Stimulated activated CD4-positive, alpha-beta T cell treated with anti-CD3 and anti-CD28 coated beads, Interleukin-1b, Interleukin-23, amount 100 ng/mL, for 4 hours (primary cell): ENCODE measurements at places on chromosomes 7 and 10.

GRCh38 chr10:15856328-15857015 lies 3.8 kb downstream of the MINDY3 start:
- DNase-seq = no peak

DNA sequence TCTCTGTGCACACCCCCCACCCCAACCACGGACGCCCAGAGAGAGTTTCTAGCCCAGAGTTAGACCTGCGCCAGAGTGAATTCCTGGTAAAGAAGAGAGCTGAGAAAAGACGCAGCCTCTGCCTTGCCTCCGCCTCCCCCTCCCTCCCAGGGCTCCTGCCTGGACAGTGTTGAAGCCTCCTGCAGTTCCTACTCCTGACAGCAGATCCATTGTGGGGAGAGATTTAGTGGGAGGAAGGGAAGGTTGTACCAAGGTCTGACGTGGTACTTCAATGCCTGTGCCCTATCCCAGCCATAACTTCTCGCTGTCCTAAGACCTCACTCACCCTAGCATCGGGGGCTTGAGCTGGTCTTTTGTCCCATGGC lies 952 bp downstream of the SRRM3 start:
- DNase-seq = no peak

- no peak for DNase-seq
Observed at GRCh38 chr10:75974080-75974479, 542.7 kb downstream of the LRMDA start.

DNA sequence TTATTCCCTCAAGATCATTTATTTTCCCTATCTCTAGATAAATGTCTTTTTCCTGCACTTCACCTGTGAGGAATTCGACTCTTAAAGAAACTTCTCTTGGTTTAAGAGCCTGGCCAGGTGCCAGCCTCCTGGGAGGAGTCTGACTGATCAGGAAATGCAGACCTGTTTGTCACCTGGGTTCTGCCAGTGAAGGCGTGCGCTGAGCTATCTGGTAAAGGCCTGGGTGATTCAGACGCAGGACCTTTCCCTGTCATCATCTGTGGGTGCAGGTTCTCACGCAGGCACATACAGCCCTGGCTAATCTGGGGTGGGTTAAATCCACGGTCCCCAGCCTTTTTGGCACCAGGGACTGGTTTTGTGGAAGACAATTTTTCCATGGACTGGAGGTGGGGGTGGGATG lies 65.3 kb upstream of the AQP1 start:
- no peak for DNase-seq

- no peak for DNase-seq
Observed at GRCh38 chr10:121616291-121616690, 18.0 kb upstream of the FGFR2 start.

DNA sequence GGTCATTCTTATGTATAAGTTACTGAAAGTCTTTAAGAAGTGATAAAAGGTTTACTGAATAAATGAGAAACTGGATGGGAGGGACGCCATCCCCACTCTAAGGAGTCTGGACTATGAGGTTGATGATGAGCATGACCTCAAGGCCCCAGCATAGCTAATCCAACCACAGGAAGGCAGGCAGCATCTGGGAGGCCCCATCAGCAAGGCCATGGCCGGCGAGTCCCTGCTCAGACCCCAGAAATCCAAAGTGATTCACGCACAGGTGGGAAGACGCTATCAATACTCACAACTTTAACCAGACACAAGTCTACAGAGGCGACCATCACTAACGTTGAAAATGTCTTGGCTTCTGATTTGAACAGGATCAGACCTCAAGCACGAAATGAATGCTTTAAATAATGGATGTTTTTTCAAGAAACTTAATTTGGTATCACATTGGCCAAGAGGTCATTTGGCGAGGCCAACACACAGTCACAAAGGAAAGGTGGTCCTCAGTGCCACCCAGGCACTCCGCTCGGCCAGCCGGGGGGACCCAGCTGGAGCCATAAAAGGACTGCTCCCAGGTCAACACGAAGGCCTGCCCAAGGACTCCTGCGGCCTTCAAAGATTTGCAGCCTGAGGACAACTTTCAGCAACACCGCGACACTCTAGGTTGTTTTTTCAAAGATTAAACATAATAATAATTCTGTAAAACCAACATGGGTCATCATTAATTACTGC lies 228.5 kb downstream of the PTPRN2 start:
- DNase-seq = no peak

- DNase-seq = no peak
Observed at GRCh38 chr7:17158261-17158660, 140.2 kb upstream of the AHR start.

DNA sequence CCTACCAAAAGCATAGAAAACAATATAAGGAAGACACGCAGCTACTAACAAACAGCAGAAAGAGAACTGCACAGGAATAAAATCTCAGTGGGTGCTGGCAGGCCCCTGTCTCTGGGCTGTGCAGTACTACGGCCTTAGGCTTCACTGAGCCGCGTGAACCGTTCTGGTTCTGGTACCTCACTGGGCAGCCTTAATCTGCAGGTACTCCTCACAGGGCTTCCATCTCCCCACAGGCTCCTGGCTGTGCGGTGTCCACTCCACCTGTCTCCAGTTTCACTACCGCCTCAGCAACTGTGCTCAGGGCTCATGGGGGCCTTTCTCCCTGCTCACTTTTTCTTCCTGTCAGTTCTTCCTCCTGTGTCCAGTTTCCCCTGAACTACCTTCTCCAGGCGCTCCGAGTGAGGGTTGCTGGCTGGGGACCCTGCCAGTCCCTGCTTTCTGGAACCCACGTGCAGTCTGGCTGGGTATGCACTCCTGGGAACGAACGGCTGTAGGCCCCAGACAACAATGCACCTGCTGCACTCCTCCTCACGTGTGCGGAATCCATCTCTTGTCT lies 75.7 kb downstream of the VIPR2 start:
- no peak for DNase-seq

DNA sequence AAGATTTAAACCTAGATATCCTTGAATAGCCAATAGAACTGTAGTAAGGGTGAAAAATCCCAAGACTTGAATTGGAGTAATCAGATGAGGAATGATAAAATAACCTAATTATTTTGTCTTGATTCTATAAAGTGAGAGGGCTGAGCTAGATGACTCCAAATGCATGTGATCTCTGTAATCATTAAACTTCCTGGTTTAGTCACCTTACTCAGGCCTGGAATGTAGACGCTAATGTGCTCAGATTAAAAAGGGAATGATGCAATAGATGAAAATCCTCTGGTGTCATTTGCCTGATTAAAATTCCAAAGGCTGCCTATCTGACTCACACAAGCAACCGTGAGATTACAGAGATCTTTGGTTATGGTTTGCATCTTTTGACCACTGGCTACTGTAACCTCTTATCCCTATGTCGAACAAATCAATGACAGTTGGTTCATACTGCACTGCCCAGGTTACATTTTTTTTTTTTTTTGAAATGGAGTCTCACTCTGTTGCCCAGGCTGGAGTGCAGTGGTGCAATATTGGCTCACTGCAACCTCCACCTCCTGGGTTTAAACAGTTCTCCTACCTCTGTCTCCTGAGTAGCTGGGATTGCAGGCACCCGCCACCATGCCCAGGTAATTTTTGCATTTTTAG lies 2.9 kb upstream of the HKDC1 start:
- no peak for DNase-seq

DNA sequence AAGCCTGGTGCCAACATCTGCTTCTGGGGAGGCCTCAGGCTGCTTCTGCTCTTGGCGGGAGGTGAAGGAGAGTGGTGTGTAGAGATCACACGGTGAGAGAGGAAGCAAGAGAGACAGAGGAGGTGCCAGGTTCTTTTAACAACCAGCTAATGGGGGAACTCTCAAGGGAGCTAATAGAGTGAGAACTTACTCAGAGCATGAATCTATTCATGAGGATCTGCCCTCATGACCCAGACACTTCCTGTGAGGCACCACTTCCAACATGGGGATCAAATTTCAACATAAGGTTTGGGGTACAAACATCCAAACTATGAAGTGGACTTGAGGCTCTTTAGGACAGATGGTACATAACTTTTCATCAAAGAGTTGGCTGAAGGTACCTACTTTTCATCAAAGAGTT lies 5.1 kb upstream of the ZNF32 start:
- DNase-seq = no peak

- no peak for DNase-seq
Observed at GRCh38 chr7:45643630-45644029, 69.5 kb downstream of the ADCY1 start.

- DNase-seq = no peak
Observed at GRCh38 chr10:113060201-113061053, 110.4 kb downstream of the TCF7L2 start.

DNA sequence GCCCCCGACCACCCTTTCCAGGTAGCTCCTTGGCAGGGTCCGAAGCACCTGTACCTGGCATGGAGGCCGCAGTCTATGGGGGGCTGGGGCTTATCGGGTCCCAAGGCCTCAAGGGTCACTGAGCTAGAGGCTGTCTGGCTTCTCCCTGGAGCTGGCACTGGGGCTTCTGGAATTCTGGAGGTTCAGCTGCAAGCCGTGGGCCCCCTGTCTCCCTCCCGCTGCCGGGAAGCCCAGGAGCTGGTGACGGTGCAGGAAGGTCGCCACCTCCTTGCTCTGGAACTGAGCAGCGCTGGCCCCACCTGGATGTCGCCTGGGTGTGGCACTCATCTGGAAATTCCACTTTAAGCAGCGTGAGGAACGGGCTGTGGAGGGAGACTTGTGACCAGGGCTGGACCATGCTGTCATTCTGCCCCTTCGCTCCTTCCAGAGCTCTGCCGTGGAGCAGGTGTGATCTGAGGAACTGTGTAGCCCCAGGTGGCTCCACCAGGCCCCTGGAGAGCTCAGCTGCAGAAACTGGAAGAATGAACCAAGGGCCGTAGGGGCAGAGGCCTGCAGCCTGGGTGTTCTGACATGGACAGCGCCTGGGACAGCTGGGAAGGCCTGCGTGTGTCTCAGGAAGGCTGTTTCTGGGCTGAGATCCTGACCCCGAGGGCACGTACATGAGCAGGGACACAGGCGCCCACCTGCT lies 129.7 kb upstream of the PPP2R2D start:
- no peak for DNase-seq

DNA sequence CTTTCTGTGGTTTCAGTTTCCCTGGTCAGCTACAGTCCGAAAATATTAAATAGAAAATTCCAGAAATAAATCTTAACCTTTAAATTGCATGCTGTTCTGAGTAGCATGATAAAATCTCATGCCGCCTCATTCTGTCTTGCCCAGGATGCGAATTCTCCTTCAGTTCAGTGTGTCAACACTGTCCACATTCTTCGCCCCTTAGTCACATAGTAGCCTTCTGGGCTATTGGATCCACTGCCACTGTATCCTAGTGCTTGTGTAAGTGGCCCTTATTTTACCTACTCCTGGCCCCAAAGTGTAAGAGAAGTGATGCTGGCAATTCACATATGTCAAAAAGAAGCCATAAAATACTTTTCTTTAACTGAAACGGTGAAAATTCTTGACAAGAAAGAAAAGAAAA lies 129.6 kb downstream of the ZWINT start:
- DNase-seq = no peak

GRCh38 chr10:34206078-34206934 lies 608.8 kb downstream of the PARD3 start:
- DNase-seq = no peak

- DNase-seq = peak; percentile 46
Observed at GRCh38 chr10:96513698-96514561, at the start of gene TLL2. TSS of gene TLL2 (minus strand) at chr10:96513926. CDS start at chr10:96513685, 241 bp downstream.

GRCh38 chr10:50501924-50502452 lies 121.8 kb downstream of the SGMS1 start:
- DNase-seq = no peak

- DNase-seq = no peak
Observed at GRCh38 chr7:148944935-148945934, 61.1 kb upstream of the EZH2 start.

DNA sequence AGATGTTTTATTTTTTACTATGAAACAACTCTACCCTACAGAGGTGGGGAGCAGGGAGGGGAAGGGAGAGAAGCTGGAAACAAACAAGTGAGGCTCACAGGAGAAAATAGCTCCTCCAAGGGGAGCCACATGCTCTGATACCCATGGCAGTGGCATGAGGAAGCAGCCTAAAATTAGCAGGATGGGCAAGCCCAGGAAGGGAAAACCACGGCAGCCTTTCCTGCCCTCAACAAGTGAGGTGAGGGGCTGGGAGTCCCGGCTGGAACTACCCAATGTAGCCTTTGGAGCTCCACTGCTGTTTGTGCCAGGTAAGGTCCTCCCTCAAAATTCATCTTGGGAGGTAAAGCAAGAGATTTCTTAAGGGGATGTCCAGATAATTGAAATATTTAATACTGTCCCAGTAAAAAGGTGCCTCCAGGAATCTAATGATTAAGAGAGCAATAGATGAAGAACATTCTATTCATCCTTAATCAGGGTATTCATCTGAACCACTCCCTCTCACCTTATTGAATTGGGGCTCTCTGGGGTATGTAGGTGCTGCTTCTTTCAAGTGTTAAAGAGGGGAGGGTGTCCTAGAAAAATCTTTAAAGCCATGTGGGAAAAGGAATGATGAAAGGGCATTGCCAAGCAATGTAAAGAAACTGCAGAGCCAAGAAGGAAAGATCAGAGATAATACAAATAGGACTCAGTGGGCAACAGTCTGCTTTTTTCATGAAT lies 12.8 kb upstream of the HERC4 start:
- DNase-seq = no peak

GRCh38 chr7:2939193-2939885 lies 95.2 kb upstream of the GNA12 start:
- no peak for DNase-seq

DNA sequence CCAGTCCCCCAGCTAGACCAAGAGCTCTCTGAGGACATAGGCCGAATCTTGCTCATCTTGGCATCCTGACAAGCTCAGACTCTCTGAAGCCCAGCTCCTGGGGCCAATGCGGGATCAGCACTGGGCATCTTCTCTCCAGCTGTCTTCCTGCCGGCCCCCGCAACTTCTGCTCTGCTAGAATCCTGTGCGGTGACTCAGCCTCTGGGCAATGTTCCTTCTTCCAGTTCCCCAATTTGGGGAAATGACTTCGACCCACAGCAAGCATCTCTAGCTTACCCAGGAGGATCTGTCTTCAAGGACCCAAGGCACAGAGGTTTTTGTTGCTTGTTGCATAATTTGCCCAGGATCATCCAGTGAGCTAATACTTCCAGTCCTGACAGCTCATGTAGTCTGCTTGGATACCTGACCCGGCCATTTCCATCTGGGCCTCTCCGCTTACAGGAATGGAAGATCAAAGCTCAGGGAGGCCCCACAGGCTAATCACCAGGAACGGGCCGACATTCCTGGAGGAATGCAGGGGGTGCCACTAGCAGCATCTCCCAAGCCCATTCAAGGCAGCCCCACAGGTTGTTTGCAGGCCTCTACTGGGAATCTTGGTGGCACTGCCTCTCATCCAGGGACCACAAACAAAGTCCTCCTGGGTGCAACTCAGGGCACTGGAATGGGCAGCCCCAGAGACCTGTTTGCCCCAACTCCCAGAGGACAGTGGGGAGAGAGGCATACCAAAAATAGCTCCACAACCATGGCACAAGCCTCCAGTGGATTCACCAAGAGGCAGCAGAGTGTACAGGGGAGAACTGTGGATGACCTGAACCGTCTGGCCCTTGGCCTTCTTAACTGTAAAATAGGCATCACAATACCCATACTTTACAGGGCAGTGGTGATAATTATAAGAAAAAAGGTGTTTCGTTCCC lies 151.9 kb downstream of the NEURL1 start:
- no peak for DNase-seq

DNA sequence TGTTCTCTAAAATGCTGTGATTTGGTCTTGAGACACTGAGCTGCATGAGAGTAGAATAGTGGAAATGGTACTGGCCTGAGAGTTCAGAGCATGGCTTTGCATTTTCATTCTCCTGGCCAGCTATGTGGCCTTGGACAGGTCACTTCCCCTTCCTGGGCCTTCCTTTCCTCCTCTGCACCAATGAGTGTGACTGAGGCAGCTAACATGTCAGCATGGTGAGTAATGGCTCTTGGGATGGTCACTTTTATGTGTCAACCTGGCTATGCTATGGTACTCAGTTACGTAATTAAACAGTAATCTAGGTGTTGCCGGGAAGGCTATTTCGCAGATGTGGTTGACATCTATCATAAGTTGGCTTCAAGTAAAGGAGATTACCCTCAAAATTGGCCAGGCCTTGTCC lies 109.3 kb downstream of the RTKN2 start:
- no peak for DNase-seq
